ENCODE measurements at places on chromosomes 7 and 10.
A peak's percentile ranks its signal among the peaks of the same experiment; 100 is the strongest.

- DNase-seq, result peak; percentile 69
Observed at GRCh38 chr7:108468246-108468645, 12.0 kb upstream of the NRCAM start.

DNA sequence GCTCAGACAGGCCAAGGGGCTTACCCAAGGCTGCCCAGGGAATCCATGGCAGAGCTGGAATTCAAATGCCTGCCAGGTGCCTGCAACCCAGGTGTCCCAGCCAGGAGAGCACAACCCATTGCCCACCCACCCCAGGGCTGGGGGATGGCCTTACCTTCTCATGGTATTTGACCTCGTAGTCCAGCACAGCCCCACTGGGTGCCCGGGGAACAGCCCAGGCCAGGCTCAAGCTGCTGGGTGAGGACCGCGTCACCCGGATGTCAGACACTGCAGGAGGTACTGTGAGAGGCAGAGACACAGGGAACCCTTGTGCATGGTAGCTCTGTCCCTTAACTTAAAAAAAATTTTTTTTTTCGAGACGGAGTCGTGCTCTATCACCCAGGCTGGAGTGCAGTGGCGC is 9.0 kb downstream of the EPHB4 start:
- DNase-seq, result no peak

GRCh38 chr7:140275069-140275965 is 98.5 kb upstream of the KDM7A start:
- DNase-seq, result no peak

GRCh38 chr10:184174-184573 is 48.9 kb downstream of the ZMYND11 start:
- no peak for DNase-seq

- no peak for DNase-seq
Observed at GRCh38 chr10:89522463-89522862, 12.9 kb downstream of the SLC16A12 start.
